Stimulated activated CD4-positive, alpha-beta T cell treated with anti-CD3 and anti-CD28 coated beads, Interleukin-4, amount 100 ng/mL, for 1 hour (primary cell): ENCODE measurements at places on chromosomes 2 and 18.

DNA sequence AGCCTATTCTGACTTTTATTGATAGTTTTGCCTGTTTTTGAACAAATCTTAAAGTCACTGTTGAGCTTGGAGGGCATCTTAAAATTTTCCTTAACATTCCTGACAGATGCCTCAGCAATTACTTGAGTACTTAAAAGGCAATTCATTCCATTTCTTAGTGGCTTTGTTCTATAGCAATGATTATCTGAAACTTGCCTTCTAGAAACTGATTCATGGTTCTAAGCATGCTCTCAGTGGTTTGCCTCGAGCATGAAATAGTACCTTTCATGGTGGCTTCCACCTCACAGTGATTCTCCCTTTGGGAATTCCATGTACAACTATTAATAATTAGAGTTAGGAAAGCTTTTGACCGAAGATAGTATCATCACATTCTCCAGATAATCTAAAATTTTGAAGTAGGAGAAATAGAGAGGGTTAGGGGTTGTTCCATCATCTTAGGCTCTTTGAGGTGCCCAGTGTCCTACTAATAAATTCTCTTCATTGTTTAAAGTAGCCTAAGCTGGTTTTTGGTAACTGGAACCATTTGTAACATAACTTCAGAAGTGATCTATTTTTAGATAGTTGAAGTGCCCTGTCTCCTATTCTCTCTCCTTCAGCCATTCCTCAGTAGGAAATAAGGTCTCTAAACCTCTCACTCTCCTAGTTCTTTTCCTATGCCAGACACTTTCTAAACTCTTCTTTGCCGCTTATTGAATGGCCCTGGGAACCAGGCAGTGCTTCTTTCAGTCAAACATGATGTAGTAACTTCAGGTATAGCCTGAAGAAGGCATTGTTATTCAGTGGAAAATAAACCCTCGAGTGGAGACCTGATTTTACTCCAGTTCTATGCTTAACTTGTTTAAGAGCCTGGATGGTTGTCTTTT is 156.1 kb downstream of the HAUS1 start:
- no peak for DNase-seq

DNA sequence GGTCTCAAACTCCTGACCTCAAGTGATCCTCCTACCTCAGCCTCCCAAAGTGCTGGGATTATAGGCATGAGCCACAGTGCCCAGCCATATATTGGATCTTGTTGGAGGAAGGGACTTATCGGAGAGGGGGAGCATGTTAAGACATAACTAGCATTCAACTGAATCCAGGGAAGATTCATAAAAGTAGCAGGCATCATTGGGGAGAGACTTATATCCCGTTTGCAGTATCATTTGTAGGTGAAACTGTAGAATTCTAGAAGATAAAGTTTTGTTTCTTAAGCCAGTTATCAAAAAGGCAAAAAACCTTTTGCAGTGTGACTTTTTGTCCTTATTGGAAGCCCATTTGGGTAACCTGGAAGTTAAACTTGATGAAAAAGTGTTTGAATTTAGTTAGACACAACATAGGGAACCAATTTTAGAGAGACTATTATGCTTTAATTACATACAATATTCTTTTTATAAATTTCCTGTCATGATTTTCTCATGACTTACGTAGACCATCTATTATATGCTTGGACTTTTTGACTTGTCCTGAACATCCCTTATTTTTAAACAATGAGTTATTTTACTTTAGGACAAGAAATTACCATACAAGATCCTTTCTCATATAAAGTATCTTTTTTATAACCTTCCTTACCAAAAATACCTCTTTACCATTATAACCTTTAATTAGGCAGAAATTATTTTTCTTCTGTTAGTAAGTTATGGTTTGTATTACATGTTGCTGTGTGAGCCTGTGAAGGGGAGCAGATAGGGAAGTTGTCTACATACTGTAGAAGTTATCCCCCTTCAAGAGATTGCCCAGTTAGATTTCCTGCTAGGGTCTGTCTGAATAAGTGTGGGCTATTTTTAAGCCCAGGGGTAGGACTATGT is 20.3 kb downstream of the RAB3GAP1 start:
- no peak for DNase-seq

GRCh38 chr2:49035481-49035880 is 118.8 kb downstream of the FSHR start:
- no peak for DNase-seq

- DNase-seq: no peak
Measured at GRCh38 chr2:128782411-128783192, 463.9 kb upstream of the HS6ST1 start.

DNA sequence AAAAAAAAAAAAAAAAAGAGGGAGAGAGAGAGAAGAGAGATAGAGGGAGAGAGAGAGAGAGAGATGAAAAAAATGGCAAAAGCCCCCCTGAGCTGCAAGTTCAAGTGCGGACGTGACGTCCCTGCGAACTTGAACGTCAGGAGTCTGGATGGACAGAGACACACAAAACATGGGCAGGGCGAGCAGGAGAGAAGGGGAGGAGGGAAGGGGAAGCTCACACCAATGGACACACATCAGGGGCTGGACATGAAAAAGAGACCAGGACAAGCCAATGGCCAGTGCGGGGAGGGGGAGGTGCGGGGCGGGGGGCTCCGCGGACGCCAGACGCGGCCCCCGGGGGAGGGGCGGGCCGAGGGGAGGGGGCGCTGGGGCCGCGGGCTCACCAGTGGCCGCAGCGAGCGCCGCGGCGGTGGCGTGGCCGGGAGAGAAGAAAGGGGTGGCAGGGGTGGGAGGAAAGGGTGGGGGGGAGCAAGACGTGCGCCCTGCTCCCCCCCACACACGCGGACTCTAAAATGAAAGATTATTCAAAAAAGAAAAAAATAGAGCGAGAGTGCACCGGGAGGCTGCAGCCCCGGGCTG is at the start of gene BCL11A:
Gene BCL11A (minus strand): TSS at position 160 of the 579 bp plus-strand sequence. CDS start 384 bp downstream, outside the sequence.
- no peak for DNase-seq

DNA sequence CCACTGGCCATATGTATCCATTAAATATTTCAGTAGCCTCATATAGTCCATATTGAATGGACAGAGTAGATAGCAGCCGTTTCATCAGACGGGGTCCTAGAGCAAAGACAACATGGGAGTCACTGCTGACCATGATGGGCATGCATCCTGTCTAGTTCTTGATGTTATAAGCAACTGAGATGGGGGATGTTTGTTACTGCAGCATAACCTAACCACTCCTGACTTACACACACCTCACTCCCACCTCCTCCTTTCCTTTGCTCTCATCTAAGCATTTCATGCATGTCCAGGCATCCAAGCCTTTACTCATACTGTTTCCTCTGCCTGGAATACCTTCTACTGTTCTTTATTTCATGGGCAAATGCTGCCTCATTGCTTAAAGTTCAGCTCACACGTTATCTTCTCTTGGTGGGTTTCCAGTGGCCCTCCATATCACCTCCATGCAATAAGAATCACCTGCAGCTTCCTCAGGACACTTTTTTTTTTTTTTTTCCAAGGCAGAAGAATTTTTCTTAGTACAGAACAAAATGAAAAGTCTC is 87.8 kb downstream of the DDX1 start:
- no peak for DNase-seq

GRCh38 chr2:144461308-144461766 is 58.6 kb downstream of the ZEB2 start:
- no peak for DNase-seq

DNA sequence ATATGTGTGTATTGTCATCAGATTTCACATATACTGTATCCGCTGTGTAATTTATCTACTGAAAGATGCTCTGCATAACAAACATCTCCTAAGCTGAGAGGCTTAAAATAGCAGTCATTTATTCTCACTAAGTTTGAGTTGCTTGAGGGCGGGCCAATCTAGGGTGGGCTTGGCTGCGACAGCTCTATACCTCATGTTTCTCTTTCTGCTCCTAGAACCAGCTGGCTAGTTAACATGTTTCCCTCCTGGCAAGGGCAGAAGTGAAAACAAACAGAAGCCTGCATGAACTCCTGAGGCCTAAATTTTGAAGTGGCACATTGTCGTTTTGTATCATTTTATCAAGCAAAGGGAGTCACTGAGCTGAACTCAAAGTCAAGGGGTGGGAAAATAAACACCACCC is 585.0 kb upstream of the VRK2 start:
- DNase-seq: no peak

GRCh38 chr18:73758446-73758845 is 389.2 kb downstream of the FBXO15 start:
- no peak for DNase-seq

- DNase-seq: no peak
Measured at GRCh38 chr2:132984731-132985130, 314.7 kb upstream of the LYPD1 start.

GRCh38 chr2:72613931-72614330 is 211.9 kb downstream of the EXOC6B start:
- no peak for DNase-seq

DNA sequence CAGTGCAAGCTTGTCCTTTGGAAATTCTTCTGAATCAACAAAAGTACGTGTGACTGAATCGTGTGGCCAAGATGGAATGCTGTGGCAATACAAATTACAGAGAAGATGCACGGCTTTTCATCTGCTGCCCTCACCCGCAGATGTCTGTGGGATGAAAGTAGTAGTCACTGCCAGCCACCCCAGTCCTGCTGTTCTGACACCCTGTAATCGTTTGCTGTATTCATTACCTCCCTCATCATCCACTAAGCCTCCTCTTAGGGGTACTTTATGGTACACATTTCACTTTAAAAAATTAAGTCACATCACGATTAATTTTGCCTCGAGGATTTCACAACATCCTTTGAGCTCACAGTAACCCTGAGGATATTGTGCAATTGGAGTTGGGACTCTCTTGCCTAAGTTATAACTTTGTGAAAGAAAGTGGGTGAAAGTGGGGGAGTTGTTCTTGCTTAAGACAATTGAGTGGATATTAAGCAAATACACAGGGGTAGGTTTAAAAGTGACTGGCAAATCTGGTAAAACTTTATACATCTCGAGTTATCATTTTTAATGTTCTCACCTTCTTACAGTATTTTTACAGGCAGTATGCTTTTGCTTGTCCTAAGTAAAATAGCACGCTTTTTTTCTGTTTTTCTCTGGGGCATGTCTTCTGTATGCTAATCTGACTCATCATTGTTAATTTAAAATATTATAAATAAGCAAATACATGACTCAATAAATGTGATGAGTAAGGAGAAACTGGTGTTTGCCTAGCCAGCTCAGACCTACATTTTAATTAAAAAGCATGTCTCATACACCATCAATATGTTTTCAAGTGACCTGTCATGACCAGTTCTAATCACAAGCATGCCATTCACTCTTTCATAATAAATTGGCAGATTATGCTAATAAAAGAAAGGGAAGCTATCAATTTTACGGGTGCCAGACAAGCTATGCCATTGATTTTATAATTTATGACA is 680.9 kb downstream of the IRS1 start:
- DNase-seq: no peak

- no peak for DNase-seq
Measured at GRCh38 chr2:144914113-144914512, 394.2 kb upstream of the ZEB2 start.

- DNase-seq: no peak
Measured at GRCh38 chr2:73114273-73114867, 1.6 kb upstream of the RAB11FIP5 start.

- DNase-seq: no peak
Measured at GRCh38 chr2:38269421-38269820, 107.7 kb downstream of the ATL2 start.

GRCh38 chr2:84865181-84865783 is 15.6 kb downstream of the TRABD2A start:
- DNase-seq: no peak

GRCh38 chr2:65608466-65608865 is 176.1 kb upstream of the SPRED2 start:
- no peak for DNase-seq

GRCh38 chr2:15378148-15378908 is 182.8 kb downstream of the NBAS start:
- DNase-seq: no peak

DNA sequence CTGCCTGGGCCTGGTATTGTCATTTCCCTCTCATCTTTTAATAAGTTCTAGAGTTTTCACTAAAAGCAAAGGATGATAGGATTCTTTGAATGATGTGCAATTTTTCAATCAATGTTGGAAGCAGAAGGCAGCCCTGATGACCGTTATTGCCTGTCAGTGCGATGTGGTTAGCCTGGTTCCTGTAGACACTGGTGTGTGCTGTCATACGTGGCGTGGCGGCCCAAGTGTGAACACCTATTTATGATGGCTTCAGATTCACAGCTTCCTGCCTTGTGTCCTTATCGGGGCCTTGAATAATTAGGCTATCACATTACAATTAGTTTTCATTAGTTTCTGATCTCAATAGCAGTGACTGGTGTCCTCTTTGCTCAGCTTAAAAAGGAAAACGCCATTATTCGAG is 218.5 kb downstream of the TPGS2 start:
- no peak for DNase-seq

DNA sequence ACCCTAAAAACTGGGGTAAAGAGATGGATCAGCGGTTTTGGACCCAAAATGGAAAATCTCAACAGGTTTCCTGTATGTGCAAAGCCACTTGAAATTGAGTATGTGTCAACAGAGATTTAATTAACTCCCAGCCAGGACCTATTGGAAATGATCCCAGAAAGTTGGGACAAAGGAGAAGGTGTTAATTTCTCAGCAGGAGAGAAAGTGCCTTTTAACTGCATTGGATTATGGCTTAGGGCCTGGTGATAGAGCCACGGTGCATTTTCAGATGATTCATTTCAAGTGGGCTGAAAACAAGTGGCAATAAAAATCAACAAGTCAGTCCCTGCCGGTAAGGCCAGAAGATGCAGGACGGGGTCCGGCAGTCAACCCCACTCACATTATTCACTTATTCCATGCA is 80.2 kb upstream of the BCL11A start:
- DNase-seq: no peak

DNA sequence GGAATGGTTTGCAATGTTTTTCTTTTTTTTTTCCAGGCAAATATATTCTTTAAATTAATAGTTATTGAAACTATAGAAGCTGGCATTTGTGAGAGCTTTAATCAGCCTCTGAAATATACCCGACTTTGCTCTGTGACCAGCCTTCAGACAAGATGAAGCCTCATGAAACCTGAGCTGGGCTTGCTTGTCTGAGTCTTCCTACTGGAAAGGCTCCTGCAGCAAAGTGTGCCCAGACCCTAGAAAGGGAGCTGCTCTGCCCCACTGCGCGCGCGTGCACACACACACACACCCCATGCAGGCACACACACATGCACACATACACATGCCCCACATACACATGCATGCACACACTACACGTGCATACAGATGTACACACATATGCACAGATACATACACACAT is 203.3 kb upstream of the NT5C1B start:
- no peak for DNase-seq

DNA sequence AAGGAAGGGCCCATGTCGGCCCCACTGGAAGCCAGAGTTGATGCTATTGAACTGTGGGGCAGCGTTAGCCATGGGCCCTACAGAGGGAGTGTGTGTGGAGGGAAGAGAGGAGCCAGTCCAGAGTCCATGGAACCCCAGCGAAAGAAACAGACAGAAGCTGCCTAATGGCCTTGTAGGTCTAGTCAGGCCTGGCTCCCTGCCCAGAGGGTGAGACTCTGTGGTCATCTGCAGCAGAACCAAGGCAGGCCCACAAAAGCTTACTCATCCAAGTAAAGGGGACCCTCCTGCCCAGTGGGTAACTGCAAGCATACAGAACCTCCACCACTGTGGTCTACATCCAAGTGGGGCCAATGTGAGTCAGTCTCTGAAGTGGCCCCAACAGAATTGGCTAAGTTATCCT is 439.8 kb downstream of the TGIF1 start:
- no peak for DNase-seq
